ENCODE measurements at places on chromosomes 11 and 22. TPM values are rescaled to one million over a fixed set of nuclear protein-coding genes. Genes with fewer than 3 reads are reported as not detected.

The APOL2 gene
- total RNA-seq, result 10.3 TPM

The IGLL5 gene
- not detected for total RNA-seq

The PDE3B gene
- total RNA-seq, result 29.4 TPM

The OR4D5 gene
- total RNA-seq, result not detected

The OR52N2 gene
- not detected for total RNA-seq

The SYT13 gene
- 62.3 TPM for total RNA-seq

The PDGFB gene
- total RNA-seq, result 6.9 TPM

The ANO9 gene
- total RNA-seq, result not detected

The MS4A7 gene
- 3.5 TPM for total RNA-seq

The NPTXR gene
- 8.7 TPM for total RNA-seq

The PARVG gene
- 1.9 TPM for total RNA-seq

The PLAAT4 gene
- total RNA-seq, result 3.1 TPM

The CCDC89 gene
- 1.4 TPM for total RNA-seq

The DNAJB7 gene
- total RNA-seq, result not detected
